ENCODE measurements at places on chromosomes 5 and 9. TPM values are rescaled to one million over a fixed set of nuclear protein-coding genes. Genes with fewer than 3 reads are reported as not detected.
A peak's percentile ranks its signal among the peaks of the same experiment; 100 is the strongest.

- peak; percentile 76 for DNase-seq
These were observed 464.5 kb upstream of the RGMB start for GRCh38 chr5:98308960-98309359.

DNA sequence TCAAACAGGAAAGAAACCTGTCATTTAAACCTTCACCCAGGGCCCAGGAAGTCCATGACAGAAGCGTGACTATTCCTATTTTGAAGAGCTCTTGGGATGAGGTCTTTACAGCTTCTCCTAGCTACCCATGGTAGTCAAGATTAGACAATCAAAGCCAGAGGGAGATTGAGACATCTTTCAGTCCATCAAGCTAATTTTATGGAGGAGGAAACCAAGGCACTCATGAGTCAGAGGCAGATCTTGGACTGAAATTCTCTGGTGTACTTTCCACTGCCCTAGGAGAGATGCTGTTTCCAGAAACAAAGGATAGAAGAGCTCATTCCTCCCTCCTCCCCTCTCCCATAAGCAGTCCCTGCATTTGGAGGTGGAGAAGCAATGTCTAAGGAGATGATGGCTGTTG is 9.2 kb downstream of the TNFSF8 start:
- no peak for DNase-seq

DNA sequence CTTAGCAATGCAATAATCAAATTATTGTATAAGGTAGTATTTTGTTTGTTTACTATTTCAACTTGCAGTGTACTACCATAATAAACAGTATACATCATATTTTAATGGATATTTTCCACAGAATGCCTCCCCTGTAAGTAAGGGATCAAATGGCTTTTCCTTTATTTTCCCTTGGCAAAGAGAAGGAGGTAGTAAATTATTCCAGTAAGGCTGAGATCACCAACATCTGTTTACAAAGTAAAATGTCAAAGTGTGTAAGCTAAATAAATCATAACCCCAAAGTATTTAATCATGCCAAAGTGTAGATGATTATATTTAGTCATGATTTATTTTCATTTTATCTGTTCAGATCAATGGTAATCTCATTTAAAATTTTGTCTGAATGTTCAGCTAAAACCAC is 537.6 kb downstream of the PRDM9 start:
- DNase-seq = no peak

- DNase-seq = no peak
These were observed 205.7 kb downstream of the CDK5RAP2 start for GRCh38 chr9:120374239-120374638.

DNA sequence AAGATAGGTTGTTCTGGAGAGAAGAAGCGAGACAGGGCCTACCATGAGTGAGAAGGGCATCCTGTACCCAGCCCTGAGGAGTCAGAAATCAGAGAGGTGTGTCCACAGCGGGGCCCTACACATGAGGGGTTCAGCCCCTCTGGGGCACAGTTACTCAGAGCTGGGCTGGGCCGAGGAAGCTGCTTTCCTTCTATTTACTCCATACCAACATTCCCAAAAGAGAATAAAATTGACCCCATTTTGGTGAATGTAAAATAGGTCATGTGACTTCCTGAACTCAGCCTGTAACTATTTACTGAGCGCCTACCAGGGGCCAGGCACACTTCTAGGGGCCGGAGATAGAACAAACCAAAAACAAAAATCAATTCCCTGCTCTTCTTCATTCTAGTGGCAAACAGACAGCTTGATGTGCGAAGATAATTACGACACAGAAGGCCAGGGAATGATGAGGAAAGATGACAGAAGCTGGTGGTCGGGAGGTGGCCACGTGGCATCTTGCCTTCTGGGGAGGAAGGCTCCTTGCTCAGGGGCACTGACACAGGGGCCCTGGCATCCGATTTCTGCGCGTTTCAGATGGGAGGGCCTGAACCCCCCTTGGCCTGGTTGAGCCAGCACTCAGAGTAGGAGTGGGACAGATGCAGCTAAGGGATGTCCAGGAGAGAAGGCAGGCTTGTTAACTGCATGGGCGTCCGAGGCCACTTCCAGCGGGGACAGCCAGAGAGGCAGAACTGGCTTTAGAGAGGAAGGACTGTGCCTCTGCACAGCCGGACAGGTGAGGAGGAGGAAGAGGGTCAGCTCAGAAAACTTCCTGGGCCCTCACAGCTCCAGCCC is 121.8 kb downstream of the NSG2 start:
- DNase-seq = no peak

GRCh38 chr5:81505672-81506071 is 111.7 kb upstream of the ACOT12 start:
- DNase-seq = no peak

DNA sequence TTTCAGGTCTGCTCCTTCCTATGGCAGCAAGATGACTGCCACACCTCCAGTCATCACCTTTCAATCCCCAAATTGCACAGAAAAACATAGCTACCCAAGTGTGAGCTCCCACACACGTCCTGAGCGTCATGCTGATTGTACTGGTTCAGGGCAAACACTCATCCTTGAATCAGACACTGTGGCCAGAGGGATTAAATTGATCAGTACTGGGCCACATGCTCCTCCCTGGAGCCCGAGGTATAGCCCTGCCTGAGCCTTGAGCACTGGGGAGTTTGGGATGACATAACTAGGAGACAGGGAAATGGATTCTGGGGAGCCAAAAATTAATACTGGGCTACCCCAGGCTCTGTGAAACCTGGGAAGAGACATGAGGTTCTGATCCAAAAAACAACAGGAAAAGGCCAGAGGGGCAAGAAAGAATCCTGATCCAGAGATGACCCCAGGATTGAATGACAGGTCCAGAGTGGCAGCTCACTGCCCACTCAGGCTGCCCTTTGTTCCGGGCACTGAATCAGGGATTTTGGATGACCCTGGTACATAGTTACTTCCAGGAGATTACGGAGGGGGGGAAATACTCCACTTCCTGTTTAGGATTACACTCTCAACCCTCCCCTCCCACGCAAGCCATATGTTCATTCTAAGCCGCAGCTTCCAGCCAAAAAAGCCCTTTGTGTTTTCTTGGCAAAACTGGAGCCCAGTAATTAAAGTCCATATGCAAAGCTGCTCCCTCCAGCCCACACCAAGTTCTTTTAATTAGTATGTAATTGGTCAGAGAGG is 141.6 kb upstream of the SPRY4 start:
- peak; percentile 62 for DNase-seq

DNA sequence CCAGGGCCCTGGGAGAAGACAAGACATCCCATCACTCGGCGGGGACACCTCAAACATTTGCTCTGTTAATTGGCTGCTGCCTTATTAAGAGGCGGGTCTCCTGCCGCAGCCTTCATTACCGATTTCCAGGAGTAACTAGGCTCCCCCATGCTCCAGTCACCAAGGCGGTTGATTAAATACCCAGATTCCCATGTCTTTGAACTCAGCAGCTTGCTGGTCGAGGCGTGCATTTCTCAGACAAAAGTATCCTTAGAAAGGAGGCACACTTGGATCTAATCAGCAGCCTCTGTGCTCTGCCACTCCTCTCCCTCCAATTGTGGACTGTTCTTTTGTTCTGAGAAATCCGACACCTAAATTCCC is 228.8 kb downstream of the FSTL4 start:
- no peak for DNase-seq

GRCh38 chr5:73388740-73389139 is 59.8 kb downstream of the FOXD1 start:
- DNase-seq = no peak

DNA sequence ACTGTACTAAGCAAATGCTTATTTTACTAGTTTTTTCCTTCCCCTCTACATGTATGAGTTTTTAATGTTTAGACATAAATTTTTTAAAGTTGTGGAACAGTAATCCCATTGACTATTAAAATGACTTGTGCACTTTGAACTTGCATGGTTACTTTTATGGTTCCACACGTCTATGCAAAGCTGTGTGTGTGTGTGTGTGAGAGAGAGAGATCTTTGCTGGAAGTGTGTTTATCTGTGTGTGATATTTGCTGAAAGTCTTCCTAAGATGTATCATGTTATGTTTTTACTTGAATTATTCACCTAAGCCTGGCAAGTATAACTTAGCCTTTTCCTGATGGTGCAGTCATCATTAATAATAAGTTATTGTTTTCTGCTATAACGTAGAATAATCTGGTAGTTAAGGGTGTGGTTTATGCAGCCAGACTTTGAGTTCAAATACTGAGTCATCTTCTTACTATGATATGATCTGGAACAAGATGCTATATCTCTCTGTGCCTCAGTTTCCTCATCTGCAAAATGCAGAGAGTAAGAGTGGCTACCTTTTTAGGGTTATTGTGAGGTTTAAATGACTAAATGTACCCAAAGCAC is 138.6 kb downstream of the SMARCA2 start:
- no peak for DNase-seq

GRCh38 chr5:141514330-141515133 is 25.7 kb downstream of the PCDHGC5 start:
- peak; percentile 65 for DNase-seq

- no peak for DNase-seq
These were observed 24.0 kb downstream of the CDKN2A start for GRCh38 chr9:21969951-21970799.

GRCh38 chr5:28707706-28708105 is 1669.3 kb upstream of the CDH9 start:
- DNase-seq = no peak

DNA sequence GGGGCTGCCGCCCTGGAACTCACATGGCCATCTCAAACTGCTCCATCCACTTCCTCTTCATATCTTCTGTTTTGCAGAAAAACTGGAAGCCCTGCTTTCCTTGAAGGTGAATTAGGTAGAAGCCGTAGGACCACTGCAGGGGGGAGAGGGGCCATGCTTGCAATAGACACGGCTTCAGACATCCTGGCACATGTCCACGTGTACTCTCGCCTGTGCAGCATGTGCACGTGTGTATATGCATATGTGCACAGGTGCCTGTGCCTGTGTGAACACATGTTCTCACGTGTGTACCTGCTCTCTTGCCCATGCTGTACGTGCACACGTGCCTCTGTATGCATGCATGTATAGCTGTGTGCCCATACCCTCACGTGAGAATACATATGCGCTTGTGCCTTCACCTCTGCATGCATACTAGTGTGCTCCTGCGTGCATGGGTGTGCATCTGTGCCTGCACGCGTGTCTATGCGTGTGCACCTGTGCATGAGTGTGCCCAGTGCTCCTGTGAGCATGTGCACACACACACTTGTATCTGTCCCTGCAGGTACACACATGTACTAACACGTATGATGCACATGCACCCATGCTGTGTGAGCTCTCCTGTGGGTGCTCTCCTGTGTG is 47.7 kb upstream of the SARDH start:
- DNase-seq = no peak

DNA sequence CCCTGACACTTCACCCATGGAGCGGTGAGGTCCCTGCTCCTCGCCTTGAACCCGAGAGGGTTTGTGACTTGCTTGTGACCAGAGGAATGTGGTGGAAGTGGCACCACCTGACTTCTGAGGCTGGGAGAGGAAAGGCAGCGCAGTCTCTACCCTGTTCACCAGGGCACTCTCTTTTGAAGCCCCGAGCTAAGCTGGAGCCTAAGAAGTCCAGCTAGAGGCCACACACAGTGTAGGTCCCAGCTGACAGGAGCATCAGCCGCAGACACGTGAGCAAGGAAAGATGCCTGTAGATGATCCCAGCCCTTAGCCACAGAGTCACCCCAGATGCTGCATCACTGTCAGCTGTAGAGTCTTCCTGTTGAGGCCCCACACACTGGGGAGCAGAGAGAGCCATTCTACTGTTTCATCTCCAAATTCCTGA is 1.7 kb upstream of the ANGPTL2 start:
- DNase-seq = no peak

PCDHGA7 gene
- 6.8 TPM for total RNA-seq

PCDHB15 gene
- 1.8 TPM for total RNA-seq

MYMK gene
- not detected for total RNA-seq

N4BP3 gene
- 0.26 TPM for total RNA-seq

RPL7A gene
- 2,853 TPM for total RNA-seq

PCDHB16 gene
- 0.51 TPM for total RNA-seq

RASGEF1C gene
- under 0.01 TPM for total RNA-seq

MCC gene
- 41.3 TPM for total RNA-seq

Measured in fibroblast of lung (primary cell).